ENCODE measurements at places on chromosomes 11 and 22.

- DNase-seq, result no peak
Observed at GRCh38 chr11:121561240-121561639, 108.5 kb upstream of the SORL1-AS1 start.

GRCh38 chr22:28937206-28938025 lies 54.0 kb downstream of the ZNRF3 start:
- DNase-seq, result no peak

- no peak for DNase-seq
Observed at GRCh38 chr11:86749821-86750401, 50.4 kb upstream of the PRSS23 start.

DNA sequence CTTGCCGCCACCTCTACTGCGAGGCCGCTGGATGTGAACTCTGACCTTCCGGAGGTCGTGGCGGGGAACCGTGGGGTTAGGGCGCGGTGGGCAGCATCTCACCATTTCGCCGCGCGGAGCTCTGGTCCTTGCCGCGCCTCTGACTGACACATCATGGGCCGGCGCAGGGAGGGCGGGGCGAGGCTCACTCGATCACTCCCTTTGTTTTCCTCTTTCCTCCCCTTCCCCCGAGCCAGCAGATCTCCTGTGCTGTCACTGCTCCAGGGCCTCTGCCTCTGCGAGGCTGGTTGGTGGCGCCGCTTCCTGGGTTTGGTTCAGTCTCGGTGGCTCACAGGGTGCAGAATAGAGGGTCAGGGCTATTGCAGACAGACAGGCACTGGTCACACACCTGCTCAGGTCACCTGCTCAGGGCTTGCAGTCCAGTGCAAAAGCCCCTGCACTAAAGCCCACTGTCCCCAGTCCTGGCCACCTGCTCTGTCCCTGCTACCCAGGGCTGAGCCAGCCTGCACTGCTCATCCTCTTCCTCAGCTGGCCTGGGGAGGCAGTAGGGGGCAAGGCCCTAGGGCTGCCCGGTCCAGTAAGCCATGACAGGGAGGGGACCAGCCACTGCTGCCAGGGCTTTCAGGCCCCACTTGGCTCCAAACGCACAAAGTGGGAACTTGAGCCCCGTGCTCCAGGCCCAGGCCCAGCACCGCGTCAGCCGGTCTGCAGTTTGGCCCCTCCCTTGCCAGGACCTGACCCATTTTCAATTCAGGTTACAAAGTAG lies 36.2 kb downstream of the PISD start:
- no peak for DNase-seq

- DNase-seq, result no peak
Observed at GRCh38 chr11:108351468-108351867, 115.9 kb downstream of the C11orf65 start.

DNA sequence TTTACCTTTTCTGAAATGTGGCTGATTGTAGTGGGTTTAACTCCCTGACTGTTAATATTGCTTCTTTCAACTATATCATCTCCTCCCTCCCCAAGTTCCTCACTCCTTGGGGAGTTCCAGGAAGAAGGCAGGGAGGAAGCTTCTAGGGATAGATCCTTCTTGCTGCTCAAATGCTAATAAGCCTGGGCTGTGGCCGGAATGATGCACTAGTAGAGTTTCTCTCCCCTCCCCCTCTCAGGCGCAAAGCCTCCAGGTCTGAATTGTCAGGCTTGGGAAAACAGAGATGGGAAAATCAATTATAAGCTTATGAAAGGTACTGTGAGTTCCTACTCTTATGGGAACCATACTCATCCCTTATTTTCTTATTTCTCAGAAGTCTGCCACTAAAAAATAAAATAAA lies 30.8 kb downstream of the FEZ1 start:
- no peak for DNase-seq

DNA sequence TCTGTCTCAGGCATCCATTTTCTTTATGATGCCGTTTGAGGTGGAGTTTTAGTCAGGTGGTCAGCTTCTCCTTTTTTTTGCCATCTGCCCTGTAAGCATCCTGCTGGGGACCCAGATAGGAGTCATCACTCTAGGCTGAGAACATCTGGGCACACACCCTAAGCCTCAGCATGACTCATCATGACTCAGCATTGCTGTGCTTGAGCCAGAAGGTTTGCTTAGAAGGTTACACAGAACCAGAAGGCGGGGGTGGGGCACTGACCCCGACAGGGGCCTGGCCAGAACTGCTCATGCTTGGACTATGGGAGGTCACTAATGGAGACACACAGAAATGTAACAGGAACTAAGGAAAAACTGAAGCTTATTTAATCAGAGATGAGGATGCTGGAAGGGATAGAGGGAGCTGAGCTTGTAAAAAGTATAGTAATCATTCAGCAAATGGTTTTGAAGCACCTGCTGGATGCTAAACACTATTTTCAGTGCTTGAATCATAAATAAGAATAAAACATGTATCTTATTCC lies 10.9 kb upstream of the HBE1 start:
- peak; percentile 39 for DNase-seq

- no peak for DNase-seq
Observed at GRCh38 chr11:75766443-75767227, 1.9 kb upstream of the DGAT2 start.

- no peak for DNase-seq
Observed at GRCh38 chr22:28064920-28065319, 145.9 kb upstream of the PITPNB start.

GRCh38 chr11:14537134-14537599 lies 17.0 kb upstream of the PSMA1 start:
- DNase-seq, result peak; percentile 18

- DNase-seq, result no peak
Observed at GRCh38 chr11:118106789-118107335, 20.1 kb upstream of the SMIM35 start.
